ENCODE measurements at places on chromosomes 3 and 15.

DNA sequence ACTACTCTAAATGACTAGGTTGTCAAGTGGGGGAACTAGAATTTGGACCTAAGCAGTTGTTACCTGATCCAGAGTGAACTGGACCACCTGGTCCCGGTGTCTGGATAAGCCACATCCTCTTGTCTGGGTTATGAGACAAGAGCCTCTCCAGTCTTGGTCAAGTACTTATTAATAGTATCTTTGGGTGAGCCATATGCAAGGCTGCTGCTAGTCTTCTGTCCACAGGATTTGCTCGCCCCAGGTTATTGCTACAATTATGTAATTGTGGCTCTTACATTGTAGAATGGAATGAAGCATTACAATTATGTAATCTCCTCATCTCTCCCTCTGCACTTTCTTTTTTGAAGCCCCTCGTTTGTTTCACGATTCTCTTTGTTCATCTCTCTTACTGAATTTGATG lies 24.0 kb upstream of the AGBL1 start:
- DNase-seq: no peak

DNA sequence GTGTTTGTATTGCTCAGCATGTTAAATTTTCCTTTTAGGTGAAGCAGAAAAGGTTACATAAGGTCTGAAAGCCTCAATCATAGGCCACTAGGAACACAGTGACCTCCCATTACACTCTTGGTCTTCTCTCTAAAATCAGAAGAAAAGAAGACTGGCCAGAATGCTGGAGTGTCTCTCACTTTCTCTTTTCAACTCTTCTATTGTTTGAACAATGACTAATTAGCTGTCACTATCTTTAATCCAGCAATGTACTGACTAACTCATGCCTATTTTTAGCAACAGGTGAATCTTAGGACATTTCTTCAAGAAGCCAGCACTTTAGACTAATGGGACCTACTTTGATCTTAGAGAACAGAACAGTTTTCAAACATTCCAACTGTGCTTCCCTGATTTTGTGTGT lies 142.8 kb downstream of the TGFBR2 start:
- no peak for DNase-seq

DNA sequence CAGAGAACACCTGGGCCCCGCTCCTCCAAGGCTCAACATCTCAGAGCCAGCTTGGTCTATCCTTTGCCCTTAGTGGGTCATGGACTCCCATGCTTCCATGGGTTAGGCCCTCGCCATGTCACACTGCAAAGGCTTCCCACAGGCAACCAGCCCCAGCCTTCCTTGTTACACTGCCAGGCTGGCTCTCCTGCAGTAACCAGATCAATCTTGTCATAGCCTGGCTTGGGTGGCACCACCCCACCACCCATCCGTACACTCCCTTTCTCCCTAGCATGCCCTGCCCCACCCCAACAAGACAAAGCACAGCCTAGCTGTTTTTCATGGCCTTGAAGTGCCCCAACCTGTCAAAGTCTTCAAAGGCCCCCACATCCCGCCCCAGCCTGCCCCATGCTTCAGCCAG lies 30.5 kb downstream of the CA12 start:
- no peak for DNase-seq

DNA sequence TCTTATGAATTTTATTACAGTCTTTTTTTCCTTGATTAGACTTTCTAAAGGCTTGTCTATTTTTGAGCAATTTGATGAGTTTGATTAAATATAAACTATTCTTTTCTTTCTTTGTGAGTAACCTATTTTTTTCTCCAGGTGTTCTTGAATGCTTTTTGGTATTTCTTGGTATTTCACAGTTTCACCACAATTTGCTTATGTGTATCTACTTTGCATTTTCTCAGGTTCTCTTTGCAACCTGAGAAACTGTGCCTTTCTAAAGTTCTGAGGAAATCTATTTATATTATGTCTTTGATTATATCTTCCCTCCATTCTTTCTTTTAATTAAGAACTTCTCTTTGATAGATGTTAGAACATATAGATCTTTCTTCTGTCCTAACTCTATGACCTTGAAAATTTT lies 117.1 kb upstream of the MLF1 start:
- DNase-seq: no peak

DNA sequence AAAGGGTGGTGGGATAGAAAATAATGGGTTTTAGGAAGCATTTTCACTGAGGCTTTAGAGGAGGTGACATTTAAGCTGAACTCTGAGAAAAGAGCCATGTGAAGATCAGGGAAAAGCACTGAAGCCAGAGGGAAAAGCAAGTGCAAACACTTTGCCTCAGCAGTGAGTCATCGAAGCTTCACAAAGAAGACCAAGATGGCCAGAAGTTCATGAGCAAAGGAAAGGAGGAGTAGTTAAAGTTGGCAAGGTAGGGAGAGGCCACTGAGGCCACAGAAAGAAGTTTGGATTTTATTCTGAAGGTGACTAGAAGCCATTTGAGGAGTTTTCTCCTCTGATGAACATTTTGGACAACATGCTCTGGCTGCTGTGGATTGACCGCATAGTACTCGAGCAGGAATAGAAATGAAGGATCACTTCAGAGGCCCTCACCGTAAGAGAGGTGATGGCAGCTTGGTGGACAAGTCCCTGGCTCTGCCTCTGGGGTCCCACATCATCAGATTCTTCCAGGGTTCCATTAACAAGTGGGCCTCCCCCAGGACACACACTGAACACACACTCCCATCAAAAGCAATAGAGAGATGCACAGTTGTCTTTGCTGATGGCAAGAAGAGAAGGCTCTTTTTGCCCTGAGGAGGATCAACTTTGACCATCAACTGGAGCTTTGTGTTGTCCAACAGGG lies 75.5 kb downstream of the TOP2B start:
- no peak for DNase-seq

DNA sequence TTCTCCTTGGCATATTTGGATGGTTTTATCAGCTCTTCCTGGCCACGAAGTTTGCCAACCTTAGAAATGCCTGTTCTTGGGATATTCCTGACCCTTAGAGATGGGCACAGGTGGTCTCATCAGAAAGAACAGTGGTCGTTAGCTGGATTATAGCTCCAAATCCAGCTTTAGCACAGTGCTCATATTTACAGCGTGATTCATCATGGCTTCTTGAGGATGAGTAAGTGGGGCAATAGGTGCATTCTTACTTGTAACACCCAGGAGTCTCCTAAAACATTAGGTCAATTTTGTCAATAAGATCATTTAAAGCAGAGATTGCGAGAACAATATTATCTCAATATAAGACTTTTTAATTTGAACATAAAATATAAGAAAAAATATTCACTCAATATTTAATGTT lies 191.9 kb downstream of the GABRB3 start:
- no peak for DNase-seq

GRCh38 chr3:57206423-57206822 lies 6.6 kb upstream of the HESX1 start:
- no peak for DNase-seq

- no peak for DNase-seq
Measured at GRCh38 chr3:192889679-192890078, 28.0 kb downstream of the MB21D2 start.

GRCh38 chr3:151818361-151818760 lies 4.4 kb downstream of the AADAC start:
- no peak for DNase-seq

DNA sequence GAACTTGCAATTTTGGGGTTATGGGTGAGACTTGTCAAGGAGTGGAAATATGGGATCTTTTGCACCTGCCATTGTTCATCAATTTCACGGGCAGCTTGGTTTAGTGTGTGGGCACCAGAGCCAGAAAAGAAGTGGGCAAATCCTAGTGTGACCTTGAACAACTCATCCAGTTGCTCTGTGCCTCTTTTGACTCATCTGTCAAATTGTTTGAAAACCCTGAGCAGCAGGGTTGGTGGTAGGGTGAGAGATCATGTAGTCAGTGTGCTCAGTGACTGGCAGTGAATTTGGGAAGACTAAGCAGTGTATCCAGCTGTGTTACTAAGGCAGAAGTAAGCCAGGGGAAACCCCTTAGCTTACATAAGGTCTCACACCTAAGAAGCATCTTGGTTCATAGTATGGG lies 293.0 kb upstream of the TRIM42 start:
- no peak for DNase-seq

- DNase-seq: no peak
Measured at GRCh38 chr3:61691466-61691865, 130.1 kb downstream of the PTPRG start.

DNA sequence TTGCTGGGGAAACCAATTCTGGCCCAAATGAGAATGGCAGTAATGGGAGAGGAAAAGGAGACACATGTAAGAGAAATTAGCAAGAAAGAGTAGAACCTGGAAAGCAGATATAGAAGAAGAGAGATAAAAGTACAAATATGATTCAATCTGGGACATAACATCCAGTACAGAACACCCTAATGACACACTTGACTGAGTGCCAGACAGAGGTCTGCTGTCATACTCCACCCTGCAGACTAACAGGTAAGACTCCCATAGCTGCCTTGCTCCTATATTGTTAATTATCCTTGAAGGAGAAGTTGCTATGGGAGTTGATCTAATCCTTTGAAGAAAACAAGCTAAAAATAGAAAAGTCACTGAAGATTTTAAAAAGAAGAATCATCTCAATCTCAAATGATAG lies 21.1 kb downstream of the CCPG1 start:
- DNase-seq: no peak

DNA sequence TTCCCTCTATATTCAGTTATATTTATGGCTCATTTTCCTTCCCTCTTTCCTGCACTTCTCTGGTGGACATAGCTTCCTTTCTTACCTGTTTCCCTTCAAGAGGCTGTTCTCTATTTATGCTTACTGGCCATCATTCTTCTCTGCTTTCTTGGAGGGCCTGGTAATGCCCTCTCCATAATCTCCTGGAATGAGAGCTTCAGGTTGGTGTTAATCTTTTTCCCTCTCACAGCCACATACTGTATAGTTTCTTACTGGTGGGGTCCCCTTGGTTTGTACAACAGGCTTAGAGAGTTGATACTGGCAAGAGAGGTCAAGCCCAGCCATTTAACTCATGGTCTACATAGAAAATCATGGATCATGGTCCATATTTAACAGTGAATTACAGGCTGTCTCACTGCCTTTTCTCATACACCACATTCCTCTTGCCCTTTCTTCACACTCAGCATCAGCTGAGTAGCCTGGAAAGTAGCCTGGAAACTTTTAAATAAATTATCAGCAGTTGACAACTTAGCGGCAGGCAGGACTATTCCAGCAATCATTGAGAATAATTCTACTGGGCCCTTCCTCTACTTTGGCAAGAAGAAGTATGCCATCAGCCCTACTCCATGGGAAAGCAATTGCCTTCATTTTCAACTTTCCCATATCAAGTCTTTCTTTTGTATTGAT lies 38.0 kb upstream of the DPH6 start:
- no peak for DNase-seq

GRCh38 chr15:99956820-99957641 lies 223.8 kb upstream of the LYSMD4 start:
- no peak for DNase-seq

DNA sequence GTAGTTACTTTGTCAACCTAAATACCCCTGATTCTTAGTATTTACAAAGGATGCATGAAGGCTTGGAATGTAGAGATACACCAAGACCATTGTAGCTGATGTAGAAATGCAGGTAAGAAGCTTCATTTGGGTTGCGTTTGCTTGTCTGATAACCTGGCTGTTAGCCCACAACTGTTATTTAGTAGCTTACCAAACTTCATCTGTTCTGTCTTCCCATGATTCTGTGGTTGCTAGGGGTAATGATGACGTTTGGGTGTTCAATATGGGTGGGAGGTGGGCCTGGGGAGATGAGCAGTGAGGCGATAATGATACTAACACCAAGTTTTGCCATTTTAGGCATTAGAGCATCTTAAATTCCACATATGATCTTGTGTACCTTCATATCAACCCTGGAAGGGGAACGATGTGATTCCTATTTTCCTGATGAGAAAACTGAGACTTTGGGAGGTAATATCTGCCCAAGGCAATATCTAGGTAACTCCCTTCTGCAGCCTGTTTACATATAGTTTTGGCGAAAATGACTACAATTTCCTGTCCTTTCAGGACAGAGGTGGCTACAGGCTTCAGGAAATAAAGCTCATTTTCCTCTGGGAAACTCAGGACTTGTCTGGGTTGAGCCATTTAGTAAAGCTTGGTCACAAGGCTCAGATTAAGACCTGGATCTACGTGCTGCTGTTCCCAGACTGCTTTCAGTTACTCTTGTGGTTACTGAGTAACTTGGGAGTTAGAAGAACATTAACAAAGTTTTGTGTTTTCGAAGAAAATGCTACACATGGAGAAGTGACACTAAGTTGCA lies 26.8 kb downstream of the FNDC3B start:
- DNase-seq: no peak

GRCh38 chr3:110343945-110344344 lies 727.7 kb upstream of the NECTIN3 start:
- DNase-seq: no peak

DNA sequence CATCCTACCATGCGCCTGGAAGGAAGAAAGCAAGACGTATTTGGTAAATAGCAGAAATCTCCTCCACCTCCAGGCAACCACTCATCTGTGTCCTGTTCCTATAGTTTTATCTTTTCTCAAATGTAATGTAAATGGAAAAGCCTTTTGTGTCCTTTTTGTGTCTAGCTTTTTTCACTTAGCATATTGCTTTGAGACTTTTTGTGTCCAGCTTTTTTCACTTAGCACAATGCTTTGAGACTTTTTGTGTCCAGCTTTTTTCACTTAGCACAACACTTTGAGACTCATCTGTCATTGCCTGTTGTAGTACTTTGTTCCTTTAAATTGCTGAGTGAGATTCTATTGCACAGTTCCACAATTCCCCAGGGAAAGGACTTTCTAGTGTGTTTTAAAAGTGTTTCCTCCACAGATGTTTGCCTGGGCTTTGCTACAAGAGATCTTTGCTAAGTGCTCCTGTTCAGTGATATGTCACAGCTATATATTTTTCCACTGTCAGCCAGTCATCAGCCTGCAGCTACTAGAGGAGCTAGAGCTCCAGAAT lies 27.9 kb upstream of the MUC13 start:
- DNase-seq: no peak

GRCh38 chr3:19220311-19220710 lies 72.0 kb downstream of the KCNH8 start:
- DNase-seq: no peak

- DNase-seq: no peak
Measured at GRCh38 chr3:71035314-71035713, 548.2 kb downstream of the FOXP1 start.

DNA sequence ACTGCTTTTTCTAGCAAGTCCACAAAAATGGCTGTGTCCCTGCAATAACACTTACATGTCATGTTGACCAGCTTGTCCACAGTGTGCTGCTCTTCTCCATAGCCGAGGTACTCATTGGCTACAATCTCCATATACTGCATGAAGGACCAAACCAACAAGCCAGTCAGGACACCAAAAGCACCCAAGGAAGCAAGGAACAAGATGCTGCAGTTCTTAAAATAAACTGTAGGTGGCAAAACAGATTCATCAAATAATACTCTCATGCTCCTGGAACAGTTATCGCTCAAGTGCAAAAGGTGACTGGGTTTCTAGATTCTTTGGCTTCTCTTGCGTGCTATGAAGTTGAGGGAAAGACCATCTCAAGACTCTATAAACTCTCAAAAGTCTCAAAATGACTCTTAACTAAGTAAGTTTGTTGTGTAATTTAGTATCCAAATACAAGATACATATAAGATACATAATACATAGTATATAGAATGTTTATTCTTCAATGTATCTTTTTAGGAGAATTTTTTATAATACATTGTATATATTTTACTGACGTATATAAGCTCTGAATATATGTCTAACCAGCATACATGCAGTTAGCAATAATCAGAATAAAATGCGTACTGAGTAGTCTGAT lies 57.0 kb downstream of the NEK10 start:
- no peak for DNase-seq
